ENCODE measurements at places on chromosomes 3 and 15. TPM values are rescaled to one million over a fixed set of nuclear protein-coding genes. Genes with fewer than 3 reads are reported as not detected.

GRCh38 chr3:66553441-66554113 lies 52.8 kb upstream of the LRIG1 start:
- DNase-seq: no peak

- DNase-seq: no peak
Measured at GRCh38 chr3:22383285-22383684, 632.3 kb upstream of the ZNF385D start.

DNA sequence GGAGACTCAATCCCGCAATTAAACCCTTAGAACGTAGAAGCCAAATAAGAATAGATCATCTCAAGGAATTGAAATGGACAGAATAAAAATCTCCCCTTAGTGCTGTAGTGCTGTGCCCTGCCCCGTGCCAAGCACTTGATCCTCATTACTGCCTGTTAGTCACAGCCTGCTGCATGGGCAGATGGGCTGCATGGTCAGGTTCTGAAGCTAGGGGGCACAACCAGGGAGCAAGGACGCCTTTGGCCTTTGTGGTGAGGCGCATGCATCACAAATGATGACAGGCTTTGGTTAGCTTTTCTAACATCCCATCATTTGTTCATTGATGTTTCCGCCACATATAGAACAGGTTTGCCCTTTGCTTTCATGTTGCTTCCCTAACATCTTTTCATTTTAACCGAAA lies 336.3 kb upstream of the ADAMTS9 start:
- no peak for DNase-seq

GRCh38 chr3:103712320-103713008 lies 1277.6 kb downstream of the ZPLD1 start:
- no peak for DNase-seq

DNA sequence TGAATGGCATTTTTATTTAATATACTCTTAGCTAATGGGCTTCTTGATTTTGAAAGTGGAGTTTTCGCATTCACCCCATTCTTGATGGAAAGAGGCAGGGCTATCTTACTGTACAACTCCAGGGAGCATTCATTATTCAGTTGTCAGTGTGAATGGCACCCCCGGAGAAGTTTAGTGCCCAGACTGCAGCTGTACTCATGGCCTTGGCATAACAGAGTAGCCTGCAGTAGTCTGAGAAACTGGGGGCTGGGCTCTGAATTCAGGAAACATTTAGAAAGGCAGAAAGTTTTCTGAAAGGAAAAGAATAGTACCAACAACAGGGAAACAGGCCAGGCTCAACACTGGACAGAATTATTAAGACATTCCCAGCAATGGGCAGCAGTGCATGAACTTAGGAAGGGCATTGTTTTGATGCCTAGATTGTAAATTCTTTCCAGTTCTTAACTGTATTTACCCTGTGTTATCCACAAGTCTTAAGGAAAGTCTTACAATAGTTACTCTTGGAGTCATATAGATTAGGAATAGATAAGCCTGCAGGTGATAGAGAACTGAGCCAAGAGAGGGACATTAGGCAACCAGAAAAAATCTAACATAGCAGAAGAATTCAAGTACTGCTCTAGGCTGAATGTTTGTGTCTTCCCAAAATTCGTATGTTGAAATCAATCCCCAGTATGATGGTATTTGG lies 44.4 kb downstream of the TIPARP start:
- DNase-seq: no peak

ITPKA gene
- 1.2 TPM for total RNA-seq

DNA sequence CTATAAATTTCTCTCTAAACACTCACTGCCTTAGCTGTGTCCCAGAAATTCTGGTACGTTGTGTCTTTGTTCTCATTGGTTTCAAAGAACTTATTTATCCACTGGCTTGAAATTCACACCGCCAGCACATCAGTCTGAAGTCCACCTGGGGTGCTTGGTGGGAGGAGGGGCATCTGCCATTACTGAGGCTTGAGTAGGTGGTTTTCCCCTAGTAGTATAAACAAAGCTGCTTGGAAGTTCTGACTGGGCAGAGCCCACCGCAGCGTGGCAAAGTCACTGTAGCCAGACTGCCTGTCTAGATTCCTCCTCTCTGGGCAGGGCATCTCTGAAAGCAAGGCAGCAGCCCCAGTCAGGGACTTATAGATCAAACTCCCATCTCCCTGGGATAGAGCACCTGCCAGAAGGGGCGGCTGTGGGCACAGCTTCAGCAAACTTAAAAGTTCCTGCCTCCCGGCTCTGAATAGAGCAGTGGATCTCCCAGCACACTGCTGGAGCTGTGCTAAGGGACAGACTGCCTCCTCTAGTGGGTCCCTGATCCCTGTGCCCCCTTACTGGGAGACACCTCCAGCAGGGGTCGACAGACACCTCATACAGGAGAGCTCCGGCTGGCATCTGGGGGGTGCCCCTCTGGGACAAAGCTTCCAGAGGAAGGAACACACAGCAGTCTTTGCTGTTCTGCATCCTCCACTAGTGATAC lies 114.1 kb downstream of the SUCLG2 start:
- DNase-seq: no peak
